ENCODE measurements at places on chromosomes 5 and 9.
A peak's percentile ranks its signal among the peaks of the same experiment; 100 is the strongest.

DNA sequence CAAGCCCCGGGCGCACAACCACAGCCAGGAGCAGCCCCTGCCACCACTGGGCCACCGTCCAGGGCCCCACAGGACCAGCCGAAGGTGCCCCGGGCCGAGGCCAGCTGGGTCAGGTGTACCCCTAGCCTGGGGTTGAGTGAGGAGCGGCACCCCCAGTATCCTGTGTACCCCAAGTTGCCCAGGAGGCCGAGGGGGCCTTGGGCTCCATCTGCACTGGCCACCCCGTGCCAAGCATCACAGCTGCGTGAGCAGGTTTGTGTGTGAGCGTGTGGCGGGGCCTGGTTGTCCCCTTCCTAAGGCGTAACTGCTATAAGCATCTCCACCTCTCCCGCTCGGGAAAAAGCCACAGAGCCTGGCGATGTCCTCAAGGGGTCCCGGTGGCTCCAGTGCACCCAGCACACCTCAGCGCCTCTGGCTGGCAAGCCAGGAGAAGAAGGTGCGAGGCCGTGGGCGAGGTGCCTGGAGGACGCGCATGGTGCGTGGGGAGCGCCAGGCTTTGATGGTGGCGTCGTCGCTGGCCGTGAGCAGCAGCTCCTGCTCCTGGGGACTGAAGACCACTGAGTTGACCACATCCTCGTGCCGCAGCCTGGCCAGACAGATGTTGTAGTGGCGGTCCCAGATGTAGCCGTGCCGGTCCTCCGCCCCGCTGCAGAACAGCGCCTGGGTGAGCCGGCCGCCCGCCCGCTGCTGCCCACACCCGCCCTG is 3.9 kb downstream of the FBXW5 start:
- no peak for DNase-seq

GRCh38 chr5:75457161-75457560 is 54.3 kb downstream of the CERT1 start:
- DNase-seq: no peak

DNA sequence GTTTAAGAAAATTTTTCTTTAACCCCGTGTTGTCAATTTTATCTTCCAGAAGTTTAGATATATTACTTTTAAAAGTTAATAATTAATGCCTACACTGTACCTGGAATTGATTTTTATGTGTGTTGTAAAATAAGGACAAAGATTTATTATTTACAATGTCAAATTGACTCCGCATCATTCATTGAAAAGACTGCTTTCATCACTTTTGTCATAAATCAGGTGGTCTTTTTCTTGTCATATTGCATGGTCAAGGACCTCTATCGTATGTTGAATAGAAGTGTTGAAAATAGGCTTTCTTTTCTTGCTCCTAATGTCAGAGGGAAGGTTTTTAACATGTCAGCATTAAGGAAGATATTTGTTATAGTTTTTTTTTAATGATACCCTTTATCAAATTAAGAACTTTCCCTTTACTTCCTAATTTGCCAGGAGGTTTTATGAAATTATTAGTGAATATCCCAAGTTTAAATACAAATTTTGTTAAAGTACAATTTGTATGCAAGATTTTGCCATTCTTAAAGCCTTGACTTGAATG is 92.6 kb downstream of the WDR70 start:
- no peak for DNase-seq

- DNase-seq: no peak
Measured at GRCh38 chr5:20536813-20537212, 548.8 kb upstream of the CDH18 start.

DNA sequence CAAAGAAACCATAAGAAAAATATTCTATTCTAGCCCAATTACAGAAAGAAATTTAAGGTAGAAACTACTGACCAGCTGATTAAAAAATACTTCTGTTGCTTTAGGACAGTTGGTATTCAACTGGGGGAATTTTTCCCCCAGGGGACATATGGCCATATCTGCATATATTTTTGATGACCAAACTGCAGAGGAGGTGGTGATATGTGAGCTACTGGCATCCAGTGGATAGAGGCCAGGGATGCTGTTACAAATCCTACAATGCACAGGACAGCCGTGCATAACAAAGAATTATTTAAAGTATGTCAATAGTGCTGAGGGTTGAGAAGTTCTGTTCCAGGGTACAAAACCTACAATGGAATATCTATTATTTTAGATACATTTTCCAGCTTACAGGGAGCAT is 24.0 kb downstream of the ZFR start:
- no peak for DNase-seq

- DNase-seq: no peak
Measured at GRCh38 chr5:113163328-113163727, 186.7 kb downstream of the DCP2 start.

DNA sequence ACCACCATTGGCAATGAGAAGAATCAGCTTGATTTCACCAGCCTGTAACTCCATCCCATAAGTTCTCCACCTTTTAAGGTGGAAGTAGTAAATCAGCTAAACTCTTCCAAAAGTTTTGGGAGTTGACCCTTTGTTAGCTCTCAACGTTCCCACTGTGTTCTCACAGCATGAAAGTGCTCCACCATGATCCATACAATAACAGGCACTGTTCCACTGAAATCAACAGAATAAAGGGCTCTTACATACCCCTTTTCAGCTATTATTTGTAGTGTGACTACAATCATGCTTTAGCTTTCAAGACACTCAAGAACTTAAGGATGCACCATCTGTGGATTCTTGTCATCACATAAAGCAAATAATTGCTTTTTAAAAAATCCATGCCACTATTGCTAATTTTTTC is 81.6 kb downstream of the PPP2R2B start:
- no peak for DNase-seq

GRCh38 chr9:4700091-4700490 is 20.7 kb downstream of the CDC37L1 start:
- no peak for DNase-seq

- DNase-seq: no peak
Measured at GRCh38 chr9:77511525-77511924, 136.6 kb downstream of the GNA14 start.

DNA sequence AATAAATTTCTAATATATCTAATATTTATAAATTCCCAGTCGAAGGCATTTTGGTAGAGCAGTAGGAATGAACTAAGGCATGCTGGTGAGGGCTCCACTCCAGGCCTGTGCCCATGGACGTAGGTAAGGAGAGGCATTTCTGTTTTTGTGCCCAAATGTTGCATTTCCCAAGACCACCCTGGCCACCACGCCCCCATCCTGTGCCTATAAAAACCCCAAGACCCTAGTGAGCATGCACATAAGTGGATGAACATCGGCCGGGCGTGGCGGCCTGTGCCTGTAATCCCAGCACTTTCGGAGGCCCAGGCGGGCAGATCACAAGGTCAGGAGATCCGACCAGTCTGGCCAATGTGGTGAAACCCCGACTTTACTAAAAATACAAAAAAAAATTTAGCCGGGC is 10.1 kb upstream of the MTMR12 start:
- no peak for DNase-seq

DNA sequence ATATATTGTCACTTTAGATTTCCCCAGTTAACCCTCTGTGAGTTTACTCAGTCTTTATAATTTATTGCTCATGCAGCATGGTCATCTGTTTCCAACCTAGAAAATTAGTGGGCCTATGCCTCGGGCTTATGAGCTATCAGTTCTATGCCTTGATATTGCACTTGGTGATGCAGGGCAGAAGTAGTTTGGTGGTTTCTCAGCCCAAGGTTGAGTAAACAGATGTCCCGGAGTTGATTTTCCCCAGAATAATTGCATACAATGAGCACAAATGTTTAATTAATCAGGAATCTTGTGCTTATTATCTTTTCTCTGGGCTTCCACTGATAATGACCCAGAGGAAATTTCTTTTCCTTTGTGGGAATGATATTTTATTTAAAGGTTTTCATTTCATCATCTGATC is 474.0 kb downstream of the CCDC171 start:
- no peak for DNase-seq

- DNase-seq: no peak
Measured at GRCh38 chr5:41356786-41357185, 143.5 kb upstream of the C6 start.

GRCh38 chr5:124537522-124537921 is 208.9 kb downstream of the ZNF608 start:
- no peak for DNase-seq

DNA sequence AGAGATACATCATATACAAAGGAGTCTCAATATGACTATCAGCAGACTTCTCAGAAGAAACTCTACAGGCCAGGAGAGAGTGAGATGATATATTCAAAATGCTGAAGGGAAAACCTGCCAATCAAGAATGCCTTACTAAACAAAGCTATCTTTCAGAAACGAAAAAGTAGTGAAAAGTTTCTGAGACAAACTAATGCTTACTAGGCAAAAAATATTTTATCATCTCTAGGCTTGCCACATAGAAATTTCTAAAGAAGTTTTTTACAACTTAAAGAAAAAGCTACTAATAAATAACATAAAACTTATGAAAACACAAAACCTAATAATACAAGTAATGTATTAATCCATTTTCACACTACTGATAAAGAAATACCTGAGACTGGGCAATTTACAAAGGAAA is 59.9 kb upstream of the SPEF2 start:
- DNase-seq: no peak

- DNase-seq: no peak
Measured at GRCh38 chr9:37977851-37978480, 74.0 kb upstream of the SLC25A51 start.

- no peak for DNase-seq
Measured at GRCh38 chr9:2802494-2802921, 41.4 kb downstream of the PUM3 start.

GRCh38 chr5:150144246-150144801 is 11.3 kb downstream of the PDGFRB start:
- no peak for DNase-seq

DNA sequence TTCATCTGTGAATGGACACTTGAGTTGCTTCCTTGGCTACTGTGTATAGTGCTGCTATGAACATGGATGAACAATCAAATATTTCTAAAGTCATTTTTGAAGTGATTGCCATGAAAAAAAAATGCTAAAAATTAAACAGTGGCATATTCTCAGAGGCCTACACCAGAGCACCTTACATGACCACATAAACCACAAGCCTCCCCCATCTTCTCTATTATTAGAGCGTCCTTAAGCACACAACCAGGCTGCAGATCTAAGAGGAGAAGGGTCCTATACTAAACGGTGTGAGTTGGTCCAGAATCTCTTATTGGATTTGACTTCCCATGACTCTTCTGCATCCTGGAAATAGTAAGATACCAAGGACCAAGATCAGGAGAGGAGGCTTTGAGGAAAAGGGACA is 34.3 kb downstream of the PCA3 start:
- no peak for DNase-seq

- no peak for DNase-seq
Measured at GRCh38 chr5:66582499-66583165, 13.6 kb upstream of the MAST4 start.

GRCh38 chr5:140049205-140049604 is 6.1 kb upstream of the NRG2 start:
- no peak for DNase-seq

DNA sequence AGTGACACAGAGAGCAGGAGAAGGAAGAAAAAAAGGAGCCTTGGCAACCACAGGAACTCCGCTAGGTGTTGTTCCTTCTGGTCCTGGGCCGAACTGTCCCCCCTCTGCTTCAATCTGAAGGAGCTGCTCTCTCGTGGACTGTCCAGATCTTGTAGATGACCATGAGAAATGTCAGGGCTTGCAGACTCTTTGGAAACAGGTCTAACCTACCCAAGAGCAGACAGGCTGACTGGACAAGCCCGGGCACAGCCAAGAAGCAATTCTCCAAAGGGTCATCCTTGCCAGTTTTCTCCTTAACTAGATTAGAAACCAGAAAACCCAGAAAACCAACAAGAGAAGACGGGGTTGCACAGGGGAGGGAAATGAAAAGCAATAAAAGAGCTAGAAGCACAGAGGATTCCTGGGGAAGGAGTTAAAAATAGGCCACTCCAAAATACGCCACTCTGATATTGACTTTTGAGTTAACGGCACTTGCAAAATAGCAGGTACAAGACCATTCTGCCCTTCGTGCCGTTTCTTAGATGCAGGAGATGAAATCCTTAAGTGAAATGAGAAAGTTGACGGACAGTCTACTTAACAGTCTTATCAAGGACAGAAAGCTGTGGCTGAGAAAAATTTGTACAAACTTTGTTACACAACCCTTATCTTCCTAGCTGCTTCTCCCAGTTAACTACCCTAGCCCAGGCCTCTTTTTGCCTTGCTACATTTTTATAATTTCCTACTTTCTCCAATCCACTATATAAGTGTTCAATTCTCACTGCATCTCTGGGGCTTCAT is 5.8 kb downstream of the GCNT4 start:
- DNase-seq: no peak

DNA sequence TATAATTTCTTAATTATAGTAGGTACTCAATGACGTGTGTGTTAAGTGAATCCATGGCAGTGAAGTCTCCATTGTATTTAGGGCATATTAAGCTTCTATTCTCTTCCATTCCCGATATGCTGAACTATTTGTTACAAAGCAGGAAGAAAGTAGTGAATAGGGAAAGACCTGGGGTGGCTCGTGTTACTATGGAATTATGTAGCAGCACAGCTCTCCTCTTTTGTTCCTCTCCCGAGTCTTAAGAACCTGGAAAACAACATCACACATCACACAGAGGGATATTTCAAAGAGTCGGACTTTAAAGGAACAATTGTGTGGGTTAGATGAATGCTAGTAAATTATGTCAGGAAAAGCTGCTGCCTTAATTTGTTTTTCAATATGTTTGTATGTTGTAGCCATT is 131.8 kb downstream of the PCSK5 start:
- no peak for DNase-seq

DNA sequence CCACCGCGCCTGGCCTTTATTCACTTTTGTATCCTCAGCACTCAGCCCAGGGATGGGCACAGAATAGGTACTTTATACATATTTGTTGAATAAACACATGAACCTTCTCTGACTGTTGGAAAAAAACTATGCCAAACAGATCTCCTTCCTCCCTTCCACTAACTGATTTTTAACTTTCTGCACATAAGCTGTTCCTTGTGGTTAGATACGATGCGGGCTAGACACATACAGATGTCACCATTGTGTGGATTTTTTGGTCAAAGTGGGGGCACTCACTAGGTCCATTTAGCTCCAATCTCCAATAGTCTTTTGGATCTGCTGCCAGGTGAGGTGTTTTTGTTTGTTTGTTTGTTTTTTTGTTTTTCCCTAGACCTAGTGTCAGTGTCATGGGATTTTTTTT is 5.1 kb downstream of the TEX48 start:
- no peak for DNase-seq

- DNase-seq: peak; percentile 62
Measured at GRCh38 chr9:95506678-95507463, 9.9 kb downstream of the PTCH1 start.

- DNase-seq: no peak
Measured at GRCh38 chr5:2307631-2308030, 424.9 kb upstream of the IRX4 start.

GRCh38 chr9:124040935-124041816 is 29.6 kb downstream of the LHX2 start:
- peak; percentile 78 for DNase-seq

Measured in activated naive CD8-positive, alpha-beta T cell treated with anti-CD3 and anti-CD28 coated beads, Interleukin-2, amount 10 ng/mL, durations not matched to agents 7 days and 5 days (primary cell).